Suppressor macrophage treated with lipopolysaccharide for 1 hour (primary cell): ENCODE measurements at places on chromosomes 3 and 15.

DNA sequence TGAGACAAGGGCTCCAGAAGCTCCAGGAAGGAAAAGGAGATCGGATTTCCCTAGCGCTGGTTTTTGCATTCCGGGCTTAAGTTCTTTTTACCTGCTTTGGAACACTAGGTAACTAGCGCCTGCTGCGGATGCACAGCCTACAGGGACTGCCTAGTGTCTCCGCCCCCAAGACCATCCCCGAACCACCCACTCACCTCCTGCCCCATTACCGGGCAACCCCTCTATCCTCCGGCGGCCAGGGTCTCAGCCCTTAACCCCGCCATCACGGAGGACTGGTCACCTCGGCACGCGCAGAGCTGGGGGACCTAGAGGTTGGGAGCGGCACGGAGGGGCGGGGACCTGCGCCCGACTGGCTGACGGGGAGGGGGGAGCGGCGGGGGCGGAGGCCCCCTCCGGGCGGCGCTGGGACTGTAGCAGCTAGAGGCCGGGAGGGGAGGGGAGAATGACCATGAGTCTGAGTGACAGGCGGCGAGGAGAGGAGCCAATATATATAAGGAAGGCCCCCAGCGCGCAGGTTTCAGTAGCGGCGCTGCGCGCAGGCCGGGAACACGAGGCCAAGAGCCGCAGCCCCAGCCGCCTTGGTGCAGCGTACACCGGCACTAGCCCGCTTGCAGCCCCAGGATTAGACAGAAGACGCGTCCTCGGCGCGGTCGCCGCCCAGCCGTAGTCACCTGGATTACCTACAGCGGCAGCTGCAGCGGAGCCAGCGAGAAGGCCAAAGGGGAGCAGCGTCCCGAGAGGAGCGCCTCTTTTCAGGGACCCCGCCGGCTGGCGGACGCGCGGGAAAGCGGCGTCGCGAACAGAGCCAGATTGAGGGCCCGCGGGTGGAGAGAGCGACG, at the start of gene DLL4:
DLL4 (plus strand) TSS at position 520 of the 839 bp plus-strand sequence. CDS start 329 bp downstream, outside the sequence.
- DNase-seq = no peak

- DNase-seq = no peak
Observed at GRCh38 chr15:28105224-28105791, 6.2 kb upstream of the OCA2 start.

DNA sequence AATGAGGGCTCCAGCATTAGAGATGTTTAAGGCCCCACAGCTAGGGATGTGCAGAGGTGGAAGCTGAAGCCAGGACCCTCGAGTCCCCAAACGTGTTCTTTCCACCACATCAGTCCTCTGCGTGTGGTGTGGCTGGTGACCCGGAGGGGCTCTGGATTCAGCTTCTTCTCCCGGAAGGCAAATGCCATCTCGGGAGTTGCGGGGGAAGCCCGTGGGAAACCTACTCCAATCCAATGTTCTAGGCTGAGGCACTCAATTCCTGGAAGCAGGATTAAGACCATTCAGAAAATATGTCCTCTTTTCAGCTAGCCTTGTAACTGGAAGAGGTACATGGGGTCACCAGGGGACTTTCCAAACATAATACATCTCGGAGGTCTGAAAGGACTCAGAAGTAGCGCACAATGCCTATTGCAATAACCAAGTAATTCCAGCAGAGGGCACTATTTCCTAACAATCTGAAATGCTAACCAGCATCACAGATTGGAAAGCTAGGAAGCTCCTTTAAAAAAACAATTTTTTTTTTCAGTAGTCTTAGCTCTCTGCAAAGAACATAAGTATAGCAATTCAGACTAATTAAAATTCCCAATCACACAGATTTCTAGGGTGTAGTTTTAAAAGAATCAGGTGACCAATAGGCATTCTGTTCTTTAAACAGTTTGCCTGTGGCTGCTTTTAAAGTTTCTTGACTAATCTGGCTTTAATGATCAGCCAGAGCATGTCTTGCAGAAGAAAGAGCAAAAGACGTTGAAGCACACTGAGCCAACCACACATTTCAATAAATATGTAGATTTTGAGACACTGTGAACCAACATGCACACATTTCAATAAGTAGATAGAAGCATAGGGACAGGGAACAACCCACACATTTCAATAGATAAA, 36.1 kb downstream of the BNC1 start:
- DNase-seq = peak; percentile 81

- no peak for DNase-seq
Observed at GRCh38 chr3:37745076-37745475, 116.6 kb upstream of the CTDSPL start.

- no peak for DNase-seq
Observed at GRCh38 chr3:115244350-115244749, 97.3 kb upstream of the ZBTB20 start.

DNA sequence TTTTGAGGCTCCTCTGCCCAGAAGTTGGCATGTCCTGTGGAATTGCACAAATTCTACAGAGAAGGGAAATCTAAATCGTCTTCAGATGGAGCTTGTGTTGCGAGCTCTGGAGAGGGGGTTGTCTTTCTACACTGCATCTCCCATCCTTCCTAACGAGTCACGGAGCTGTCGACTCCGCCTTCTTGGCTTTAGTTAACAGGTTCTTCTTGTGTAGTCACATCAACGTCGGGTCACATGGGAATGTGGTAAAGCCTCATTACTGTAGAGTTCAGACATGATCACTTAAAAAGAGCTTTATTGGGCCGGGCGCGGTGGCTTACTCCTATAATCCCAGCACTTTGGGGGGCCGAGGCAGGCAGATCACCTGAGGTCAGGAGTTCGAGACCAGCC, 60.0 kb downstream of the DNASE1L3 start:
- DNase-seq = no peak

DNA sequence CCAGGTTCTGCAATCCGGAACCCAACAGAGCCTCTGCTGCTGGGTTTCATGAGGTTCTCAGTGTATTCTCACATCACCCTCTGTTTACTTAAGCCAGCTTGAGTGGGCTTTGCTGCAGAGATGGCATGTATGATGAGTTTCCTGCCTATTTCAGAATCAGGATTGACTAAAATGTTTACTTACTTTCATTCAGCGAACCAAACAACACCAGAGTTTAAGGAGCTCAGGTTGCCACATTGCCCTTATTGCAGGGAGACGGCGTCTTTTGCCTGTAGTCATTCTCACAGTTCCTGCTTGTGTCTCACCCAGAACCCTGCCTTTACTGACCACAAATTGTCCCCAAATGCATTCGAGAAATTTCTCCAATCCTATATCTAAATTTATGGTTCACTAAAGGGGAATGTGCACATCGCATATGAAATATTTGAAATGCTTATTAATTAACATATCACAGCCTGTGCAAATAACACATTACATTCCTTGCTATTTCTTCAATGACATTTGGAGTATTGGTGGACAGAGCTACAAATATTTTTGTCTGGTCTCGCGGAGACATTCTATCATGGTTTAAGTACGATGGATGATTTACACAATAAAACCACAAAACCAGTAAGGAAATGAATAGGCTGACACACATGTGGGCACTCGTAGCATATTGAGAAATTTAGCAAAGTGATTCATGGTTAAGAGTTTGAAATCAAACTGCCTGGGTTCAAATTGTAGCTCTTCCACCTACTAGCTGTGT, 377.2 kb upstream of the CFAP20DC start:
- peak; percentile 81 for DNase-seq

DNA sequence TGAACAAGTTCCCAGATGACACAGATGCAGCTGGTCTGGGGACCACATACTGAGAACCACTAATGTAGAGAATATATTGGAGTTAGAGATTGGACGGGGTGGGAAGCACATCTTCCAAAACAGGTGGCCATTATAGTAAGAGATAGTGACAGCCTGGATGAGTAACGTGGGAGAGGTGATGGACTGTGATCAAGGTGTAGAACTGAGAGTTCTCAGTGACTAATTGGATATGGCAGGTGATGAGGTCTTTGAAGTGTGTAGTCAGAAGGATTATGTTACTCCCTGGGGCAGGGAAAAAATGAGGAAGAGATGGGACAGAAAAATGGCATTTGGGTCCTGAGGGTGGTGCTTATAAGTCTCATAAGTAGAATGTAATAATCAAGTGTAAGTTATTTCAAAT, 66.6 kb downstream of the KCNMB2 start:
- DNase-seq = no peak

DNA sequence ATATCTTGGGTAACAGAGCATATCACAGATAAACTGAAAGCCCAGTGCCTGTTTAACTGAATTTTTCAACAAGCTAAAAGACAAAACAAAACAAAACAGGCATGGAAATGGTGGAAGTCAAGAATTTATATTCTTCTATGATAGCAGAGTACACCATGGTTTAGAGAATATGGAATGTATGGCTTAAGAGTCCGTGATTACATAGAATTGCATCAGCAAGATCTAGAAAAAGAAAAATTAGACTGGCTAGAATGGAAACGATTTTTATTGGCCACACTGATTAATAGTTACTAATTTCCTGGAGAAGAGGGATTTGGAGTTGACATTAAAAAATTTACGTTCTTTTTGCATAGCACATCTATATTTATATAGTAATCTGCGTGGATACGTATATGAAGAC, 435.2 kb upstream of the DPPA4 start:
- no peak for DNase-seq

DNA sequence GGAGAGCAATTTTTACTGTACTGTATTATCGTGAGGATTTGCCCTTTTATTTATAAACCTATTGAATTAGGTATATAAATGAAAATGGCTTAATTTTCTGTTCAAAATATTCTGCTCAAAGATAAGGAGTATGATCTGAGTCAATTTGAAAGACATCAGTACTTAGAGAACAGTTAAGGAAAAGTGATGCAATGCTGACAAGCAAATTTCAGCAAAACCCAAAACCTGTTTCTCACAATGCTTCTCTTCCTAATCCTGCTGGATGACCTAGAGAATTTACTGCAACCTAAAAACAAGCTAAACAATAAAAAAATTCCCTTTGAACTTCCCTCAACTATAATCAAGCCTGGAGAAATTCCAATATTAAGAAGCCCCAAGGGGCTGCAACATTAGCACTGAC, 82.7 kb downstream of the RFX7 start:
- DNase-seq = no peak

DNA sequence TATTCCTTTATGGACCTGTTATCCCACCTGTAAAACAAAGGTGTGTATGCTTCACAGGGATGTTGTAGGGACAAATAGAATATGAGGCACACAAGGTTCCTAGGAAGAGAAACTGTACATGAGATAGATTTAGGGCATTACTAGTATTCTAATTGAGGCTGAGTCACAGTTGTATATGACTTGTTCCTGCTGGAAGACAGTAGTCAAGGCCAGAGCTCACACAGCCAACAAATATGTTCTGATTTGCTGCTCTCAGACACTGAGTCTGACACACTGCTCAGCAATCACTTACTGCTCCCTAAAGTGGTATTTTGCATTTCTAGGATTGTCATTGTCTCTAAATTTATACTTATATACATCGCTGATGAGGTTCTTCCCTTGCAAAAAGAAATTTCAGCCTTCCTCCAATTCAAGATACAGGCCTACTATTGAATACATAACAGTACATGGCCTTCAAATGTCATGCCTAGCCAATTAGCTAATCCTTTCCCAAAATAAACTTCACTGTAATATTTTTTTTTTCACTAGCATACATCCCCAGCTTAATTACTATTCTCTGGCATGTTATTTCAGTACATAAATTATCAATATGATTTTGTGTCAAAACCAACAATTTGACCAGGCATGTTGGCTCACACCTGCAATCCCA, 69.8 kb downstream of the TIGIT start:
- no peak for DNase-seq

DNA sequence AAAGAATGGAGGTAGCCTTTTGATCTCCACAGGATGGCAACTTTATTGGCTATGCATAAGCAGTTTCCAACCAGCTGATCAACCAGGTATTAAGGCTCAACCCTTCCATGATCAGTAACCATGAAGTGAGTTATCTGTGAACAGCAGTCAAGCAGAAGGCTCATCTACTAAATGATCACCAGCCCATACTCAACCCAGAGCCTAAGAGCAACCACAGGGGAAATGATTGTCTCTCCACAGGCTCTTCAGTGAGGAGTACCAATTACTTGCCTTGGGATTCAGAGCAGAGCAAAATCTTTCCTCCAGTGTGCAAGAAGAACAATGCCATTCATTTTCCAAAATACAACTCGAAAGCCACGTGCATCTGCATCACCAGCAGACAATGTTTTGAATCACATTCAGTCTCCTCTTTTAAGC, 754.8 kb downstream of the ROBO1 start:
- DNase-seq = no peak

- no peak for DNase-seq
Observed at GRCh38 chr3:111861391-111861790, 2.3 kb downstream of the PHLDB2 start.

GRCh38 chr3:45204136-45204535, 22.0 kb downstream of the TMEM158 start:
- peak; percentile 71 for DNase-seq

DNA sequence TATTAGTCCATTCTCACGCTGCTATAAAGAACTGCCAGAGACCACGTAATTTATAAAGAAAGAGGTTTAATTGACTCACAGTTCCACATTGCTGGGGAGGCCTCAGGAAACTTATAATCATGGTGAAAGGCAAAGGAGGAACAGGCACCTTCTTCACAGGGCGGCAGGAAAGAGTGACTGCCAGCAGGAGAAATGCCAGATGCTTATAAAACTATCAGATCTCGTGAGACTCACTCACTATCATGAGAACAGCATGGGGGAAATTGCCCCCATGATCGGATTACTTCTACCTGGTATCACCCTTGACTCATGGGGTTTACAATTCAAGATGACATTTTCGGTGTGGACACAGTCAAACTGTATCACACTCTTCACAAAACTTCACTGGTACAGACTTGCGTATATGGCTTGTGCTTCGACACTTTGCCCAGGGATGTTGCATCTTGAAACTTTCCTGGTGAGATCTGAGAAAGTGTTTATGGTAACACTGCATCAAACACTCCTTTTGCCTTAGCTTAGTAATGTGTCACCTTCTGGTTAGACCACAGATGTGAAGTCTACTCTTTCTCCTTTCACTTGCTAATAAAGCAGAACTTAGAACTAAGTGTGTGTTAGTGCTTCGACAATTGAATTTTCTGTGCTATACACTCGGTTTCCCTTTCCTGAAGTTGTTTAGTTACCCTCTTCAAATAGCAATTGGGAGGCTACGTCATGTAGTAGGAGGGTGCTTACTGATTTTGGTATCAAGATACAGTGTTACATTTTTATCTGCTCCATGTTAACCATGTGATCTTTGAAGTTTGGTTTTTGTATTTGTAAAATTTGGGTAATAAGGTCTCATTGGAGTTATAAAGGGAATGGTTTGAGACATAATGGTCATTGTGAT, 185.7 kb downstream of the LPP start:
- DNase-seq = no peak

GRCh38 chr15:56613811-56614210, 119.5 kb downstream of the ZNF280D start:
- no peak for DNase-seq
